Right lung (tissue), 10 donors: ENCODE measurements at places on chromosomes 6 and 20.

GRCh38 chr6:166864333-166864732 is 92.0 kb downstream of the RNASET2 start:
- DNase-seq = no peak

DNA sequence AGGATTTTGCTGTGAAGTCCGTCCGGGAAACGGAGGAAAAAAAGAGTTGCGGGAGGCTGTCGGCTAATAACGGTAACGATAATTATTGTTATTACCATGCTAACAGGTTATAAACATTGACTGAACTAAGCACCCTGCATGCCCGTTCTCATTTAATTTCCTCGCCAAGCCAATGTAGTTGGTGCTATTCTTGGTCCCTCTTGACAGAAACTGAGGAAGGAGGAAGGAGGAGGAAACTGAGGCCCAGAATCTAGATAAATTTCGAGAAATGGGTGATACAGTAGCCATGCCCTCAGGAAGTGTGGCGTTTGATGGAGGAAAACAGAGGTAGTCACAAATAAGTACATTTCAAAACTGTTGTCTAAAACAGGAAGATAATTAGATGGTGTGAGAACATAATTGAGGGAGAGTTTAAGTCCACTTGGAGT is 474 bp downstream of the TPX2 start:
- no peak for DNase-seq

GRCh38 chr6:137850816-137851602 is 16.1 kb upstream of the TNFAIP3 start:
- peak; percentile 49 for DNase-seq

GRCh38 chr20:53021934-53022333 is 49.8 kb downstream of the TSHZ2 start:
- DNase-seq = no peak

GRCh38 chr6:170116636-170117035 is 174.2 kb downstream of the DLL1 start:
- no peak for DNase-seq

- no peak for DNase-seq
These were observed 25.5 kb downstream of the NCOA3 start for GRCh38 chr20:47527004-47527800.

DNA sequence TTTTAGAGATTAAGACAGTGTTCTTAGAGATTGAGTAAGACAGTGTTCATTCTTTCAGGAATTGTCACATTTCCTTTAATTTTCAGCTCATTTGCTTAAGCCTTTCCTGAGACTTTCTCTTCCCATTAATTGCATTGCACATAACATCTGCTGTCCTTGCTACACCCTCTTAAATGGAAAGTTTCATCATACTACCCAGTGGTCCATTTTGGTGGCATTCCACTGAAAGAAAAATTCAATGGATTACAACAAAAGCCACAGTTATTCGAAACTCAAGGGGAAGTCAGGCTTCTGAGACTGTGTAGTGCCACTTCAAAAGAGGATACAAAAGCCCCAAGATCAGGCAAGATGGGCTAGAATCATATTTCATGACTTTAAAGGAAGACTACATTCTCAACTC is 64.0 kb downstream of the RSPO3 start:
- DNase-seq = no peak

DNA sequence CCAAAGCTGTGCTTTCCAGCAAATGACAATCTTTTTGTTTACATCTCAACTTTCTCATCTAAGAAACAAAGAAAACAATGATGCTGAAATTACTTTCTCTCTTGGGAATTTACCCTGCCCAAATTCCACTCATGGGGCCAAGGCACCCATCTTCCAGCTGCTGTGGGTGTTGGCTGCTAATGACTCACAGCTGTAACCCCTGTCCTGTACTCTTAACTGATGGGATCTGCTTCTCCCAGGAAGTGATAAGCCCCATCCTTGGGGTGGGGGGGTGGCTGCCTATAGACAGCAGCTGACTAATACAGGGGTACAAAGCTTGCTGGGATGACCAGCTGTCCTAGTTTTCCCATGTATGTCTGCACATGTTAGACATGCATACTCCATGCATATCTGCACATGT is 938.6 kb downstream of the C6orf118 start:
- DNase-seq = no peak

GRCh38 chr6:125930765-125931418 is 25.7 kb upstream of the HINT3 start:
- no peak for DNase-seq

GRCh38 chr6:113476937-113477839 is 380.0 kb upstream of the MARCKS start:
- no peak for DNase-seq

DNA sequence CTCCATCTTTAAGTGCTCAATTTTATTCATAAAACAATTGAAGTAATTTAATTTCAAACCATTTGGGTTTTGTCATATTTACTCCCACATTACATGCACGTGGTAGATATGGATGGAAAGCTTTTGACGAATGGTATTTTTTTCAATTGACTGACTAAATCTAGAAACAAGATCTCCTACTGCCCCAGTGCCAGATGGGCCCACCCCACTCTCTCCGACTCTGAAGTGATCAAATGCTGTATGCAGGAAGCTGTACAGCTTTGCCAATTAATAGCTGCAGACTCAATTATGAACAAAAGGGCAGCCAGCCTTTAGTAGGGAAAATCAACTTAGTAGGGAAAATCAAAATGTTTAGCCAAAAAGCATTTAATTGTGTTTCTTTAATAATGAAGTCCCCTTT is 46.2 kb downstream of the PACRG start:
- DNase-seq = no peak

DNA sequence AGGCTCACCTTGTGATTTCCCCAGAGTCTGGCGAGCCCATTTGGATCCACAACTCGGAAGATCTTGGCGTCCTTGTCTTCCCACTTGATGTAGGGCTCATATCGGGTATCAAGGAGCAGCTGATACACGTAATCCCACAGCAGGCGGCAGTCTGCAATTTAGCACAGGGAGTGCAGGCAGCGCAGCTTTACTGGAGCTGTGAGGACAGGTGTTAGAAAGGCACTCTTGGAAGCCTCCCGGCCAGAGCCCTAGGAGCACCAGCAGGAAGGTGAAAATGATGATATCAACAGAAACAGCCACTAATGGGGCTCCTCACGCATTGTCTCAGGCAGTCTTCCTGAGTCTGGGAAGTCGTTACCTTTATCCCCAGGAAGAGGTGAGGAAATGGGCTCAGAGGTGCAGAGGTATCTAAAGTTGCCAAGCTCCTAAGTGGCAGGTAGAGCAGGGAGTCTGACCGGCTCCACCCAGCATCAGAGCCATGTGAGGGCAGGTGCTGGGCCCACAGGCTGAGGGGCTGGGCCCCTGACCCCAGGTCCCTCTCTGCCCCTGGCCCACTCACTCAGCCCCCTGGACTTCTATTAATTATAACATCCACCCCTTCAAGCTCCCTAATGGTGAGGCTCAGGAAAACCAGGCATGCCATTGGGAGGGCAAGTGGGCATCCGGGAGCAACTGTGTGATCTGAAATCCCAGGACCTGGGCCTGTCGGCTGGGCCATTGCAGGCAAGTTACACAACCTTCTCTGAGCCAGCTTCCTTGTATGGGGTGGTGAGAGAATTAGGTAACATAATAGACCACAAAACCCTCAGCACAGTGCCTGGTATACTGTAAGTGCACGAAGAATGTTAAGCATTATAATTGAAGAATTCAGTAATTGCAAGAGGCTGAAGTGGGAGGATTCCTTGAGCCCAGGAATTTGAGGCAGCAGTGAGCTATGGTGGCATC is 18.3 kb downstream of the ETV7 start:
- DNase-seq = no peak
